Epithelial cell of proximal tubule (primary cell): ENCODE measurements at places on chromosomes 16 and 17. TPM values are rescaled to one million over a fixed set of nuclear protein-coding genes. Genes with fewer than 3 reads are reported as not detected.

Gene PIGL
- total RNA-seq = 17.5 and 24.4 TPM in 2 replicates

DNA sequence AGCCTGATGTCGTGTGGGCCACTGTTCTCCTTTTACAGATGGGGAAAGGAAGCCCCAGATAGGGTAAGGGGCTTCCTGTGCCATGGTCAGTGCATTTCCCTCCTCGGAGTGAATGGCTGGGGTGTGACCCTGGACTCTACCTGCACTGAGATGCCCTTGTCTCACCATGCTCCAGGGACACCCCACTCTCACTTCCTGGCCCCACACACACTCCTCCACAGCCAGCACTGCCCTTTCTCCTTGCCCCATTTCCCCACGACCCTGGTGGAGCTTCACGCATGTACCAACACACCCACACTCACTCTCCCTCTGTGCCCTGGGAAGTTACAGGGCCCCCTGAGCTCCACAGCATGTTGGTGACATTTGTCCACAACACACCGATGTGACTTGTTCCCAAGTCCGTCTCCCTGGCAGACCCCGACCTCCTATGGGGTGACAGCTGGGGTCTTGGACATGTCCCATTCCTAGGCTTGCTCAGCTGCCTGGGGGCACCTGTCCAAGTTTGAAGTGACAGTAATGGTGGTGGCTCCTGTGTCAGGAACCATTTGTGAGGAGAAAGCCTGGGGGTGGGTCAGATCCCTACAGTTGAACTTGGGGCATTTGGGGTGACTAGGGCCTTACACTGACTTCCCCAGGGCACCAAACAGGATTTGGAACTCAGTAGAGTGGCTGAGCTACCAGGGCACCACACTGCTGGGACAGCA, 47.4 kb downstream of the PECAM1 start:
- no peak for DNase-seq

Gene CCL8
- total RNA-seq = not detected in 2 replicates

Gene COL1A1
- 13.9 and 105 TPM in 2 replicates for total RNA-seq

GRCh38 chr16:17063201-17064139, 407.3 kb downstream of the XYLT1 start:
- DNase-seq = no peak

Gene KLHL10
- not detected in 2 replicates for total RNA-seq

DNA sequence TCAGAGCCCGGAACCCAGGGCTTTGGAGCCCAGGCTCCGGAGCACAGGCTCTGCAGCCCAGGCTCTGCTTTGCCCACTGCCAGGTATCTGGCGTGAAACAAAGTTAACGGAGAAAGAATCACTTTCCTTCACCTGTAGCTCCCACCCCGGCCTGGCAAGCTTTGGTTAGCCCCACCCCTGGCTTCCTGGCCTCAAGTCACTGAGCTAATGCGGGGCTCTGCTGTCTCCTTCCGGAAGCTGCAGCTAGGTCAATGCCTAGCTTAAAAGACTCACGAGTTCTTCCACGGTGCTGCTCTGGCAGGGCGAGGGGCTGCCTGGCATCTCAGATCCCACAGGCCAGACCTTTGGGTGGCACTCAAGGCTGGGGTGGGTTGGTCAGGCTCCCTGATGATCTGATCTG, 21.1 kb upstream of the SPPL2C start:
- no peak for DNase-seq

Gene SOX8
- not detected in 2 replicates for total RNA-seq

GRCh38 chr17:49944273-49944870, 24.6 kb upstream of the DLX4 start:
- DNase-seq = no peak

DNA sequence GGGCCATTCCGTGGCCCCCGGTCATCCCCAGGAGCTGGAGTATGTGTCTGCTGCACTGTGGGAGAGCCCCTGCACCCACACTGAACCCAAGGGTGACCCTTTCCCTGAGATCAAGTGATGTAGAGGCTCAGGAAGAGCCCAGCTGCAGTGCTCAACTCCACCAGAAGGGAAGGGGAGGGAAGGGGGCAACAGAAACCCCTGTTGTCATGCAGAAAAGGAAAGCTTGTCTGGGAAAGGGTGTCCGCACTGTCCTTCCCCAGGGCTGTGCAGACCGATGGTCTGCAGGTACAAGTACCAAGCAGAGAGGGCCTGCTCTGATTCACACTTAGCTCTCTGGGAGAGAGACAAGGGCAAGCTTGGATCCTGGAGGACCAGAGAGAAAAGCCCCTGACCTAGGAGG, 45.7 kb upstream of the TOB1 start:
- DNase-seq = no peak

DNA sequence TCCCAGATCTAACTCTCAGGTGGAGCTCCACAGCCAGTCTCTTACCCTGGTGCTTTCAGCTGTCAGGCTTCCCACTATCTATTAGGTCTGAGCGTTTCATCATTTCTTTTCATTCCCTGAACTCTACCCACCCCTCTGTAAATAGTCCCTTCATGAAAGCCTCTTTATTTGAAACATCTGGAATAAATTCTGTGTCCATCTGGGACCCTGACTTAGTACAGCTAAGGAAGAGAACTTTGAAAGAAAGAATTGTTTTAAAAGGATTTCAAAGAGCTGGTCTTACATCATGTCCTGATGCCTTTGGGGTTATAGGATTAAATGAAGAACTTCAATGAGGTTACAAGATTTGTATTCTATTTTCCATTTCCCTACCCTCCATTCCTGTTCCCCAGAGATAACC, 388.5 kb upstream of the CA10 start:
- no peak for DNase-seq
